CD4-positive, alpha-beta T cell (primary cell): ENCODE measurements at places on chromosomes 4 and X. TPM values are rescaled to one million over a fixed set of nuclear protein-coding genes. Genes with fewer than 3 reads are reported as not detected.

FAAH2 gene
- 7.4 TPM for total RNA-seq

GRCh38 chr4:16663732-16664131 is 234.7 kb downstream of the LDB2 start:
- no peak for DNase-seq

PRDM5 gene
- 0.22 TPM for total RNA-seq

DNA sequence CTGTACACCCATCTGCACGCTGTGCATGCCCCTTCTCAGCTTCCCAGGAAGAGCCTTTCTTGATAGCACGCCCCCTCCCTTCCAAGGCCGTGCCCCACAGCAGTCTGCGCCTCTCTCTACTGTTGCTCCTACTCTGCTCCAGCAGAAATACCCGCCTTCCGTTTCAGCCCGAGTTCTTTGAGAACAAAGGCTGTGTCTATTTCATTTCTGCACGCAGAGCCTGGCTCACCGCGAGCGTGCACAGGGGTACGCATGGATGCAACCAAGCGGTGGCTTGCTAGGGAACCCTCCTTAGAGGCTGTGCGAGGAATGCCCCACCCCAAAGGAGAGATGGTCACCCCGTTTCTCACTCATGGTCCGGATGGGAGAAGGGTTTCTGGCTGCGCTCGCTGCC is 485 bp downstream of the AADAT start:
- DNase-seq = no peak

DNA sequence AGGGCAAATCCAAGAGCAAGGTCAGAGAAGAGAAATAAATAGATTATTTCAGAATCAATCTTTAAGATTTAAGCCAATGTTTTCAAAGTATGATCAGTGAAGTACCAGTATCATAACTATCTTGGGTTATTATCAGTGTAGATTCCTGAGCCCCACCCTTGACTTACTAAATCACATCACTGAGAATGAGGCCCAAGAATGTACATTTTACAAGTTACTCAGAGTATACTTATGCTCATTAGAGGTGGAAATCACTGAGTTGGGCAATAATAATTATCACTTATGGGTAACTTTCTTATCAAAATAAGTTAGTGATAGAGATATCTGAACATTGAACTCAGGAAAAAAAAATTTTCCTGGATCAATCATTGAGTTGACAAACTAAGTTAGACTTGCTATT is 121.6 kb upstream of the NOCT start:
- DNase-seq = no peak

DNA sequence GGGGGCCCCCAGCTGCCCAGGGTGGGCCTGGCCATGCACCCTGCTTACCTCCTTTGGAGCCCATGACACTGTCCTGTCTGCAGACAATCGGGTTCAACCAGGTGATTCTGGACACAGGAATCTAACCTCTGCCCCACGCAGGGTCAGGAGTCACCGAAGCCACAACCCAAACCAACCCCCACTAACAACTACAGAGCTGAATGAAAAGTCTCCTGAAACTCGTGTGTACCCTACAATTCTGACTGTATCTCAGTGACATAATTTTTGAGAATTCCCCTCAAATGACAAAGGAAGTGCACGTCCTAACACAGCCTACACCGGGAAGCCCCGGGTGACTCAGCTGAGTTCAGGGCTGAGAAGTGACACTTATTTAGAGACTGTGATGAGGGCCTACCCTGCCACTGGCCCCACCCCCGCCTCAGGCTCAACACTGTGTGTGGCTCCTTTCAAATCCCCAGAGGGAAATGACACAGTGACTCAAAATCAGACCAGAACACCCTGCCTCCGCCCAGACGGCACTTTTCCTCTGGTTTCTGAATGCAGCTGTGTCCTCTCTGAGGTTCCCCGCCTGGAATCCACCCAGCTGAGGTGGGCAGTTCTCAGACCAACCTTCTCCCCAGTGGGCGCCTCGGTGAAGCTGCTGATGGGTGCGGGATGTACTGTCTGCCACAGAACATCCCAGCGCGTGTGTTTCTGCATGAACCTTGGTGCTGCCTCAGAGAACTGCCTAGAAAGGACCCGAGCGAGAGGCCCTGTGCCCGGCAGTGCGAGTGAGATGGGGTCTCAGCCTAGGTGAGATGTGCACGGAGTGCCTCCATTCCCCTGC is 9.9 kb downstream of the TNIP2 start:
- DNase-seq = peak; percentile 74

GRCh38 chr4:144461906-144462305 is 184.1 kb upstream of the HHIP start:
- no peak for DNase-seq

USP17L29 gene
- total RNA-seq = not detected

DNA sequence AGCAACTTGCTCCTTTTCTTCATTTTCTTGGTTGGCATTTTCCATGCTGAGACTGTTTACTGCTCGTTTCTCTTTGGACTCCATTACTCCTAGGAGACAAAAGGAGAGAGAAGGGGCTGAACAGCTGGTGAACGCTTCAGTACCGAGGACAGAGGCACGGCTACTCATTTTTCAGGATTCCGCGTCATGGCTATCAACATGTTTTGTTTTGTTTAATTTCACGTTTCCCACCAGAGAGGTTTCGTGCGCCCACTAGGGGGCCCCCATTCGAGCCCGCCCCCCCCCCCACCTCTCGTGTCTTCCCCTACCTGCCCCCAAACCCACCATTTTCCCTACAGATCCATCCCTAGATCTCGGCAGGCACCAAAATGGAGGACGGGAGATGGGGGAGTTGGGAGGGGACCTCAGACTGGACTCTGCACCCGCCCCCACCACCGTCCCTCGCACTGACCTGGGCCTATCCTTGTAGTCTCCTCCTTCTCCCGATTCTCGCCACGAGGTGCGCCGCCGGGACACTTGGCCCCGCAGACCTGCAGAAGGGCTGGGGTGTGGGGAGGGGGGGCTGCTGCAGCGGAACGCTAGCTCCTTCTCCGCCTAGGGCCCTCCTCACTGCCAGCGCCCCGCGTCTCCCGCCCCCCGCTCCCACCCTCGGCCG is 653 bp downstream of the BEX1 start:
- no peak for DNase-seq

SYTL4 gene
- not detected for total RNA-seq

PDLIM3 gene
- total RNA-seq = not detected

DNA sequence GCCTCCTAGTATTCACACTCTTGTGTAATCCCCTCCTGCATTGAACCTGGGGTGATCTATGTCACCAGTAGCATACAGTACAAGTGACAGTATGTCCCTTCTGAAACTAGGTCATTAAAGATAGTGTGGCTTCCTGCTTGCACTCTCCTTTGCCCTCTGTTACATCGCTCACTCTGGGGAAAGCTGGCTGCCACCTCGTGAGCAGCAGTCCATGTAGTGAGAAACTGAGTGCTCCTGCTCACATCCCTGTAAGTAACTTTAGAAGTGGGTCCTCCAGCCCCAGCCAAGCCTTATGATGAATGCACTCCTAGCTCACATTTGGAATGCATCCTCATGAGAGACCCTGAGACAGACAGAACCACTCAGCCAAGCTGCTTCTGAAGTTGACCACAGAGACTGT is 89.8 kb upstream of the TNIP3 start:
- peak; percentile 63 for DNase-seq

DNA sequence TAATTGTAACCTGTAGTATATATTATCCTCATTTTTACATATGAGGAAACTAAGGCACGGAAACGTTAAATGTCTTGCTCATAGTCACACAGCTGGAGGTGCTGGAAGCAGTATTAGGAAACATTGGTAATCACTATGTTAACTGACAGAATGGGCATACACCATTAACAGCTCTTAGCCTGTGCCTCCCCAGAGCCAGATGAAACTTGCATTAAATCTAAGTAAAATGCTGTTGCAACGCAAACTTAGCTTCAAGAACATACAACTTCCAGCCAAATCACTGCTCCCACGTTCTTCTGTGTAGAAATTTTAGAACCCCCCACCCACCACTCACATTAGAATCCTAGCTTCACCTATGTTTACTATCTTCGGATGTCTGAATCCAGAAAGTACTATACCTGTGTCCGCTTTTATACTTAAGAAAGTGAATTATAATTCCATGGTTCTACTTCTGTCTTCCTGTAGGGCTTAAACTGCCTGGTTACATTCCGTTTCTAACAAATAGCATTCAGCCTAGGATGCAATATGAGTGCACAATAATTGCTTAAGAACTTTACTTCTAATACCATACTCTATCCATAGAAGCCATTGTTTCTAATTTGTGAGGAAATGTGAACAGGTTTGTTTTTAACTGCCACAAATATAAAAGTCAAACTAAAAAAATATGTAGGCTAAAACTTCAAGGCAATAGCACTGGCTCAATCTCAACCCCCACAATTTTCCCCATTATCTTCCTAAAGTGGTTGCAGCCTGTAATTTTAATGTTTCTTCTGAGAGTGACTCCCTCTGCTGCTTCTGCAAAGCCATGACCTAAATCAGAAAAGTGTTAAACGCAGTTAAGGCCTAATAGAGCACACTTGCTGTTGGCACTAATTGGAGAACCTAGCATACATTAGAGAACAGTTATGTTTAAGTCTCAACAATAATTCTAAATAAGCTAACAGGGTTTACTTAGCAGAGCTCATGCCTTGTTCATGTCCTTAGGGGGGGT is 4.4 kb downstream of the UNC5C start:
- no peak for DNase-seq

DNA sequence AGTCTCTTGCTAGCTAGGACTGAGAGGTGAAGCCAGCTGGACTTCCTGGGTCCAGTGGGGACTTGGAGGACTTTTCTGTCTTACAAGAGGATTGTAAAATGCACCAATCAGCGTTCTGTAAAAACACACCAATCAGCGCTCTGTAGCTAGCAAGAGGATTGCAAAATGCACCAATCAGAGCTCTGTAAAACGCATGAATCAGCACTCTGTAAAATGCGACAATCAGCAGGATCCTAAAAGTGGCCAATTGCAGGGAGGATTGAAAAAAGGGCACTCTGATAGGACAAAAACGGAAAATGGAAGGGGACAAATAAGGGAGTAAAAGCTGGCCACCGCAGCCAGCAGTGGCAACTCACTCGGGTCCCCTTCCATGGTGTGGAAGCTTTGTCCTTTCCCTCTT is 65.6 kb upstream of the DUSP21 start:
- no peak for DNase-seq

SMR3B gene
- total RNA-seq = not detected

GRCh38 chrX:40109288-40110008 is 11.7 kb upstream of the BCOR start:
- DNase-seq = no peak

DNA sequence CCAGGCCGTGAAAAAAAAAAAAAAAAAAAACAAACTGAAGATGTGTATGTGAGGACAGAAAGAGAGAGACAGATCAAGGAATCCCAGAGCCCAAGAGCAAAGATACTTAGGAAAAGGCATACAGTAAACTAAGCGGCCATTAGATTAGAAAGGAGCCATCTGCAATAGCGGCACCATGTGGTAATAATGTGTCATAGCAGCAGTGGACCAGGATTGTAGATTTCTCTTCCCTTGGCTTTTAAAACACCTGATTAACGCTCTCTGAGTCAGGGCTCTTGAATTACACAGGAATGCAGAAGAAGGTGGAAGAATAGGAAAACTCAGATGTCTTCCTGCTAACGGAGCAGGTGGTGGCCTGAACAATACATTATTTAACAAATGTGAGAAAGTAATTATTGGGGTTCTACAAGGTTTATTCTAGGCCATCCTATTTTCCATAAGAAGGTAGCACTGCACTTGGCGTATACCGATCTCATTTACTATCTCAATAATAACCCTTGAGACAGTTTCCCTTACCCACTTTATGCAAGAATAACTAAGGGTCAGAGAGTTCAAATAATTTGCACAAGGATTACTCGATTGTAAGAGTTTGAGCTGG is 182.7 kb downstream of the KCNIP4 start:
- no peak for DNase-seq

GRCh38 chr4:5019274-5019673 is at the start of gene CYTL1:
Gene CYTL1, minus strand, starts transcription at chr4:5019458. Its CDS starts 13 bp downstream, at chr4:5019445.
- no peak for DNase-seq

DNA sequence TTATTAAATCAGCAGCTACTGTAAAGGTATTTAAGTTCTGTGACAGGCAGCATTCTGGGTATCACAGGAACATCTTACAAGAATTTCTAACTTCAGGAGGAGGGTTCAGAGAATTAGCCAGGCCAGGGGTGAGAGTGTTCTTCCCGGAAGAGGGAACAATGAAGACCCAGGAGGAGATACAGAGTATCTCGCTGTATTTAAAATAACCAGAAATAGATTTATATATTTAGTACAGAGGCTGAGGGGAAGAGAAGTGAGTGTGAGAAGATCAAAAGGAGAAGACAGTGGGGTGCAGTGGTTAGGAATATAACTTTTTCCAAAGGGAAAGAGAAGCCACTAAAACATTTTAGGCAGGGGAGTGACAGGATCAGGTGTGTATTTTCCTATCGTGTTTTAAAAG is 186.8 kb downstream of the RAPGEF2 start:
- no peak for DNase-seq

- DNase-seq = no peak
Observed at GRCh38 chr4:36168127-36168878, 76.0 kb downstream of the ARAP2 start.

GRCh38 chr4:186551849-186552248 is 3.5 kb downstream of the MTNR1A start:
- DNase-seq = no peak

- DNase-seq = no peak
Observed at GRCh38 chr4:84697159-84697558, 114.2 kb downstream of the CDS1 start.
